ENCODE measurements at places on chromosomes 2 and 18.
A peak's percentile ranks its signal among the peaks of the same experiment; 100 is the strongest.

DNA sequence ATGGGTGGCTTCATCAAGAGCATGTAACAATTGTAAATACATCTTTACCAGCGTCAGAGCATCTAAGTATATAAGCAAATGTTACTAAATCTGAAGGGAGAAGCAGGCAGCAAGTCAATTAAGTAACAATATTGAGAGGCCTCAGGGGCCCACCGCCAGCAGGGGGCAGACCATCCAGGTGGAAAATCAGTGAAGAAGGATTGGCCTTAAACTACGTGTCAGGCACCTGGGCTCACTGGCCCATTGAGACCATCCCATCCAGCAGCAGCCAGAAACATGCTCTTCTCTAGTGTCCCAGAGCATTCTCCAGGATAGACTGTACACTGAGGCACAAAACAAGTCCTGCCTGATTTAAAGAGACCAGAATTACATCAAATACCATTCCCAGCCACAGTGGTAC, 96.2 kb upstream of the SNTG2 start:
- no peak for ATAC-seq

- ATAC-seq = peak; percentile 62
Measured at GRCh38 chr2:86499326-86499725, 58.2 kb downstream of the KDM3A start.

DNA sequence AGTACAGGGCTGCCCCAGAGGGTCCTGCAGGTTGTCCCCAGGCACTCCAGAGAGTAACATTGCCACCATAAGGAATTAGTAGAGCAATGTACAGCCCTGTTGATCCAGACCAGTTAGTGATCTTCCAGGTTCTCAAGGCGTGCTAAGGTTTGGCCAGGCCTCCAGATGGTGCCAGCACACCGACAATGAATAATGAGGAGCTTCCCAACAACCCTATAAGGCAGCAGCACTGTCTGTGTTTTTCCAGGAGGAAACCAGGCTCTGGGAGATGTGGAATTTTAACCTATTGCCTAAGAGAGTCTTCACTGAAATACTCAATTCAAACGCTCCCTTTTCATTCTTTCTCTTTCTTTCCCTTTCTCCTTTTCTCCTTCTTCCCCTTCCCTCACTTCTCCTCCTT, 122.1 kb downstream of the MGAT5 start:
- peak; percentile 69 for ATAC-seq

DNA sequence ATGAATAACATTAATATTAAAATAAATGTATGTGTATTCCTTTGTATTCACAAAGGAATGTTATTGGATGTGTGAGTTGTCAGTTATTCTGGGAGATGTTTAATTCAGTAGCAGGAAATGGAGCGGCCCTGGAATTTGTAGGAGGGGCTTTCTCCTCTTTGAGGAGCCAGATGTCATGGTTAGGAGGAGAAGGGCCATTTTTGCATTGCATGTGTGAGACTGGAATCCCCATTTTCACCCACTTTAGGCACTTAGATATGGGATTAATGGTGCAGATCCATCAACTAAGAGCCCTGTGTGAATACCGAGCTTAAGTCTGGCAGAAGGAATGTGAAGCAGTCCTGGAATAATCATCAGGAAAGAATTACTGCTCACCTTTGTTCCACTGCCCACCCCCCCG, 439.2 kb downstream of the PARD3B start:
- no peak for ATAC-seq

DNA sequence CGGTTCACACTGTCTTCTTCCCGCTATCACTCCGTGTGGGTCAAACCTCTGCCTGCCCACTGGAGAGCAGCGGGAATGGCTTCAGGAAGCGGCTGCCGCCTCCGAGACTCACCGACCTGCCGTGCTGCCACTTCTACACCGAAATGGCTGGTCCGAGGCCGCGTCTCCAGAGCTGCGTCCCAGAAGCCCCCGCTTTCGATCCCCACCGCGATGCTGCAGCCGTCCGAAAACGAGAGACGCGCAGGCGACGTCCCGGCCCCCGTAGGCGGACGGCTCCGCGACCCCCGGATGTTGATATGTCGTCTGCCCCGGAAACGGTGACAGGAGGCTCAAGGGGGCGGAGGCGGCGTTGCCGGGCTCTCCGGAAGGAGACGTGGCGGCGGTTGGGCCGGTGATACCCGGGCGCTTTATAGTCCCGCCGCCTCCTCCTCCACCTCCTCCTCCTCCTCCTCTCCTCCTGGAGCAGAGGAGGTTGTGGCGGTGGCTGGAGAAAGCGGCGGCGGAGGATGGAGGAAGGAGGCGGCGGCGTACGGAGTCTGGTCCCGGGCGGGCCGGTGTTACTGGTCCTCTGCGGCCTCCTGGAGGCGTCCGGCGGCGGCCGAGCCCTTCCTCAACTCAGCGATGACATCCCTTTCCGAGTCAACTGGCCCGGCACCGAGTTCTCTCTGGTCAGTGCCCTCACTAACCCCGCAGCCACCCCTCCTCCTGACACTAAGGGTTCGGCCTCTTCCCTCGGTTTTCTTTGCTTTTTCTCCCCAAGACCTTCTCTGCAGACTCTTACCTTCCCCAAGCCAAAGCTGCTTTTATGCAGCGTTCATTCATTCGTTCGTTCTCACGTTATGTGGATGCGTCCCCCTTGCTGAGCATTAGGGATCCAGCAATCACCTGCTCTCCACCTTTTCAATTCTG, at the start of the genes ASB3 and ERLEC1:
ASB3 (minus strand) TSS at position 249 of the 909 bp plus-strand sequence. CDS start 21,381 bp downstream, outside the sequence.
ERLEC1 (plus strand) TSS at position 340 of the 909 bp plus-strand sequence; CDS start at position 507, 167 bp downstream.
- ATAC-seq = peak; percentile 91

- ATAC-seq = no peak
Measured at GRCh38 chr2:132975193-132976105, 305.4 kb upstream of the LYPD1 start.

DNA sequence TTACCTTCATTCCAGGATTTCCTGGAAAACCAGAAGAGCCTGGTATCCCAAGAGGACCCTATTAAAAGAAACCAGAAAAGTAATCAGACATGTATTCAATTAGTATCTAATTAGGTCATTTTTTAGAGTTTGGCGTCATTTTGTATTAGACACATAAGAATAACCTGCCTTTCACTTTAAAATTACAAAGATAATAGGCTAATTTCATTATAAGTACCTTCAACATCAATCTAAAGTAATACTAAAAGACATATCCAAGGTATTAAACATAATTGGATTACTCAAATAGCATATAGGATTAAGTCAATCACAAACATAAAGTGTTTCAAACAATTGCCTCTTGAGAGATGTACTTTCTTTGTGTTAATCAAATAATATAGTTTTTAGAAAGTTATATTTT, 97.9 kb downstream of the COL3A1 start:
- ATAC-seq = no peak

DNA sequence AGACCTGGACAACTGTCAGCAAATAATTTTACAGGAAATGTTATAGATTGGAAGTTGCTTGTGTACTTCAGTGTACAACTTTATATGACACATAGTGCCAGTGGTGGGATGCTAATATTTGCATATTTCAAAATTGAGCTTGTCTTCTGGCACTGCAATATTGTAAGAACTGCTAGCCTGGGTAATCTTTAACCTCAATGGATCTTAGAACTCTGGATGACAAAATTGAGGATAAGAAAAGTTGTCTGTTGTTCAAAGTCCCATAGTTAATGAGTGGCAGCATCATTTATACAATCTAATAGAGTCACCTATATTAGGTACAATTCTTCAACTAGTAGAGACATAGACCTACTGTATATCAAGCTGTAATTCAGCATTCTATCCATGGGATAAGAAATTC, 110.3 kb downstream of the MEIS1 start:
- ATAC-seq = no peak

GRCh38 chr2:235793163-235793752, 299.4 kb downstream of the AGAP1 start:
- ATAC-seq = peak; percentile 91

DNA sequence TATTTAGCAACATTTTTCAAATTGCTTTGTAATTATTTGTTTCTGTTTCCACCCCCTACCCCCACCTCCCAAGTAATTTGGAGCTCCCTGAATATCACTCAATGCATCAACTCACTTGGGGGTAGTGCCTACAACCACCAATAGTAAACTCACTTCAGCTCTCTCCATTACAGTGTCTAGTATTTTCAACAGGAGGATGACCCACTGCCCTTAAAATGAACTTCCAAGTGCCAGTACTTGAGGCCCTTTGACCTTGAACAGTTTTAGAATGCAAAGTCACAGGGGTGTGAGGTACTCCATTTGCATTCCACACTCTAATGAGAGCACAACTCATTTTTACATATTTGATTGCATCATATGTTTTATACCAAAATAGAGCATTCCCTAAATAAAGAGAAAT, 523.0 kb downstream of the ERBB4 start:
- no peak for ATAC-seq

DNA sequence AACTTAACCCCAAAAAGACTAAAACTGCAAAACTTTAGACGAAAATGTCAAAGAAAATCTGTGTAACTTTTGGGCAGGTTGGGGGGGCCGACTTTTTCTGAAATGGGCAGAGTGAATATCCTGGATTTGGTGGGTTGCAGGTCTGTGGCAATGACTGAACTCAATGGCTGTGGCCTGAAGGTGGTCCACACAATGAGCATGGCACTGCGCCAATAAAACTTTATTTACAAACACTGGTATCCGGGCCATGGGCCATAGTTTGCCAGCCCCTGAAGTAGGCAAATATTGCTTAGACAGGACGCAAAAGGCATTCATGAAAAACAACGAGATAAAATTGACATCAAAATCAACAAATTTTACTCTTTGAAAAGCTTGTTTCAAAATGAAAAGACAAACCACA, 66.2 kb downstream of the RTP5 start:
- ATAC-seq = no peak

DNA sequence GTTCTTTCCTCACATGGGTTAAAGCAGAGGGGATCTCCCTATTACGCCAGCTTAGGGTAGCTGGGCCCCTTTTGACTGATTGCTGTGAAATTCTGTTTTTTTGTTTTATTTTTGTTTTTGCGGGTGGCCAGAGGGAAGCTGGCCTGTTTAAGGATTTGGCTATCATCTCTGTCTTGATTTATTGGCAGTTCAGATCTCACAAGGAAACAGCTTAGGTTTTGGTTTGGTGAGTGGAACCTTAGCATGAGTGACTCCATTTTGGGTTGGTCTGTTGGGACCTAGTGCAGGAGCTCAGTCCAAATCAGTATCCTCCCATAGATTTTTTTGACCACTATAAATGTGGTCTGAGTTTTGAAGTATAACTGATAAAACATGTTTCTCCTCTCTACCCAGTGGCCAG, 25.6 kb upstream of the NTSR2 start:
- no peak for ATAC-seq
